NCI-H1930 (cell line): ENCODE measurements at places on chromosomes 4 and X.

GRCh38 chr4:108662629-108663028, 12.2 kb downstream of the OSTC start:
- DNase-seq: no peak

- no peak for DNase-seq
These were observed 23.0 kb upstream of the PDZD4 start for GRCh38 chrX:153853180-153853901.

DNA sequence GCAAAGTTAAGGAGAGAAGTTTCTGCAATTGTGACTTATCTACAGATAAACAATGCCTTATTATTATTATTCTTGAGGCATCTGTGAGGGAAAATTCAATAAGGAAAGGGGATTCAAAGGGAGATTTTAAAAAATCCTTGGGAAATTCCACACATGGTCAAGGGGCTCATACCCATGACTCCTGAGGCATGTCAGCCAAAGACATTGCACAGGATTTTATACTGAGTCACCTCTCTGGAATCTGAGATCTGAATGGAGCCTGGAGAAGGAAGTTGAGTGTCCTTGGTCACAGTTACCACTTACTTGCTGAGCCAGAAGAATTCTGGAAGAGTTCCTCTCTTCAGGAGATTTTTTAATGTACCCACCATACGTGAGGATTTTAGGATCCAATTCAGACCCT, 14.4 kb upstream of the CXCL8 start:
- no peak for DNase-seq

GRCh38 chrX:119399772-119400101, 601 bp downstream of the SLC25A43 start:
- DNase-seq: no peak

DNA sequence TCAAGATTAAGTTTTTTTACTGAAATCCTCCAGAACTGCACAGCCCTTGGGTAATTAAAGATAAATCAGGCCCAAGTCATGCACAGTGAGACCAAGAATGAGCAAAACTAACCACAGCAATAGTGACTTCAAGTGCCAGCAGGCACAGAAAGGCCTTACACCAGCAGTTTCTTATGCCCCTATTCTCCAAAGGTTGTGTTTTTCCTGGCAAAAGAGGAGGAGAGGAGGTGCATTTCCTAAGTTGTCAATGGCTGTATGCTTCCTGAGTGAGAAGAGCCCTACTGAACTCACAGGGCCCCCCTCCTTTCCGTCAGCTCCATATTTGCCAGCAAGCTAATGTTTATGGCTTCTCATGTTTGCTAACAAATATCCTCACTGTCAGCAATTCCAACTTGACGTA, 418.7 kb upstream of the INTU start:
- DNase-seq: no peak

DNA sequence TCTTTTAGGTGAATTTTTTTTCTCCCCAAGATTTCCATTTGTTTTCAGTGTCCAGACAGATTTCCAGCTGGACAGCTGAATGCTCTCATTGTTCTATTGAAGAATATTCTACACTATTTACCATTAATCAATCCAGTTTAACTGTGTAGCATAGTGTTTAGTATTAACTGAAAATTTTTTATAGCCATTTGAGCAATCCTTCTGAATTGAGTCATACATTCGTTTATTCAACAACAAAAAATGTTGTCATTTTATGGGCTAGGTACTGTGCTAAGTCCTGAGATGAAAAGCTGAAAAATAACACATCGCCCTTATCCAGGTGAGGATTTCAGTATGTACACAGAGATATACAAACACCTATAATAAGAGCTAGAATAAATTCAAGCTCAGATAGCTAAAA, 223.3 kb downstream of the COL25A1 start:
- DNase-seq: peak; percentile 52

GRCh38 chrX:26138274-26138673, at the start of gene MAGEB18:
Gene MAGEB18, plus strand, starts transcription at chrX:26138343. Its CDS starts 643 bp downstream, at chrX:26138986.
- DNase-seq: no peak

GRCh38 chr4:184817494-184818215, 8.1 kb downstream of the ACSL1 start:
- no peak for DNase-seq

DNA sequence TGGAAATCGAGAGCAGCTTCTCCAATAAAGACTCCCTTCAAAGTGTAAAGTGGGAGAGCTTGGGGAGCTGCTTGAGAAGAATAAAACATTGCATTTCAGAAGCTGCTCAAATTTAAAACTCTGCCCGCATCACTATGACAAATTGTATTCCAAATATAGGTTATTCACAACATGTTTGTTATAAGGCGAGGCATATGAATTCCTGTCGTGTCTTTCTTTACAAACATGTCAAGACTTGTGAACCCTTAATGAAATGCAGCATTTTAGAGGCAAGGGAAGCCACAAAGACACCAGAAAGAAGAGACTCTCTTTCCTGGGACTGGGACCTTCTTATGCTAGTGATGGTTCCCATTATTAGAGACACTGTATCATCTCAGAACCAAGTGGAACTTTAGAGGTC, 311.2 kb downstream of the DHX15 start:
- no peak for DNase-seq

DNA sequence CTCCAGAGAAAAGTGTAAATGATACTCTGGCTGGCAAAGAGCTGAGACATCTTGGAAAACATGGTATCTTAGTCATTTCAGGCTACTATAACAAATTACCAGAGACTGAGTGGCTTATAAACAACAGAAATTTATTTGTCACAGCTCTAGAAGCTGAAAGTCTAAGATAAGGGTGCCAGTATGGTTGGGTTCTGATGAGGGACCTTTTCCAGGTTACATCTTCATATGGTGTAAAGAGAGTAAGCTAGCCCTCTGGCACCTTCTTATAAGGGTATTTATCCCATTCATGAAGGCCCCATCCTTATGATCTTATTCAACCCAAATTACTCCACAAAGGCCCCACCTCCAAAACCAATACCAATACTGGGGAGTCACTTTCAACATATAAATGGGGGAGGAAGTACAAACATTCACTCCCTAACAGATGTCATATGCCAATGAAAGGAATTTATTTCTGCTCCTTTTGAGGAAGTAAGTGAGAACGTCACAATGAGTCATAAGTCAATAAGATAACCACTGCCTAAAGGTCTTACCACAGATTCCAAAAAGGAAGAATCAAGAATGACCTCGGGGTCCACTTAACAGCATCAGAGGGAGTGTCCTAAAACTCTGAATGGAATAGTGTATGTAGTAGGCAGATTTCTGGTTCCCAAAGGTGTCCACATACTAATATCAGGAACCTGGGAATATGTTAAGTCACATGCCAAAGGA, 246.6 kb downstream of the OPHN1 start:
- no peak for DNase-seq

GRCh38 chrX:53318766-53319353, 37.5 kb upstream of the IQSEC2 start:
- no peak for DNase-seq

GRCh38 chr4:141132709-141133145, 542 bp downstream of the RNF150 start:
- no peak for DNase-seq

DNA sequence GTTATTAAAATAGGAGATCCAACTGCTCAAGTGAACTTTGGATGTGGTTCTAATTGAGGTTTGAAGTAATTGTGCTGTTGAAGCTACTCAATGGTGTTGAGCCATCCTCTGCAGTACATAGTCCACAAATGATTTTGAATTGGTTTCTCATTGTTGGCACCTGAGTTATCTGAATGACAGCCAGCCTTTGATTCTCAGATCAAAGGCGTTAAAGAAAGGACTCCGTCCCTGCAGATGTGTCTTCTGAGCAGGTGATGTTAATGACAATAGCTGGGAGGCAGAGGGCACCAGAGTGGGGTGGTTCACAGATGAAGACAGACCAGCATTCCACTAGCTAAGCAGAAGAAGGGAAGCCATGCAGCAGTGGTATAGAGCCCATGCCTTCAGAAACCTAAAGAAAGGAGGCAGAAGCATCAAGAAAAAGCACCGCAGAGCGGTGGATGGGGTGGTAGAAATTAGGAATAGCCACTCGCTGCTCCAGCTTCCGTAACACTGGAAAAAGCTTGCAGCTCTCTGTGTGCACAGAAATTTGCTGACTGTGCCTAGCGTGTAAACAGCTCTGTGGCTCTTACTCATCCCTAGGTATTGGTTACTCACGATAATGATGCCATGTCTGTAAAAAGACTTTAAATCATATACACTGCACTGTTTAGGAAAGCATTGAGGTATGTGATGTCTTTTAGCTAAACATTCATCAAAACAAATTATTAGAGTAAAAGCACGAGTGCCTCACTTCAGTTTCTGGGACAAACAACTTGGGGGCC, 79.2 kb upstream of the CLCN4 start:
- no peak for DNase-seq

- no peak for DNase-seq
These were observed 953.9 kb upstream of the PCDH10 start for GRCh38 chr4:132195176-132195575.

- DNase-seq: no peak
These were observed 83.1 kb downstream of the FAM53A start for GRCh38 chr4:1600811-1601532.

DNA sequence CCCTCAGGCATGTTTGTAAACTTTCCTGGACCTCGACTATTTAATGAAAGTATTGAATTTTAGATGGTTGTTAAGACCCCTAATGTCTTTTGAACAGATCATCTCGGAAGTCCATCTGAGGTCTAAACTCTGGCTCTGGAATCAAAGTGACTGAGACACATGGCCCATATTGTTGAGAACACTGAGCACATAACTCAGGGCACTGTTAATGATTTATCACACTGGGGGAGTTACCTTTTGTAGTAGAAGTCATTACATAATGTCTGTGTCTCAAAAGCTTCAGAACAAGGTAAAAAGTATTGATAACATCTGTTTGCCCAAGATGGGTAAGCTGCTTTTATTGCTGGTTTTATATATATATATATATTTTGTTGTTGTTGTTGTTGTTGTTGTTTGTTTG, 103.4 kb upstream of the HS3ST1 start:
- DNase-seq: no peak

GRCh38 chrX:129653971-129654651, 645 bp downstream of the APLN start:
- DNase-seq: no peak

GRCh38 chrX:24662352-24662751, 15.2 kb upstream of the PCYT1B start:
- DNase-seq: no peak

DNA sequence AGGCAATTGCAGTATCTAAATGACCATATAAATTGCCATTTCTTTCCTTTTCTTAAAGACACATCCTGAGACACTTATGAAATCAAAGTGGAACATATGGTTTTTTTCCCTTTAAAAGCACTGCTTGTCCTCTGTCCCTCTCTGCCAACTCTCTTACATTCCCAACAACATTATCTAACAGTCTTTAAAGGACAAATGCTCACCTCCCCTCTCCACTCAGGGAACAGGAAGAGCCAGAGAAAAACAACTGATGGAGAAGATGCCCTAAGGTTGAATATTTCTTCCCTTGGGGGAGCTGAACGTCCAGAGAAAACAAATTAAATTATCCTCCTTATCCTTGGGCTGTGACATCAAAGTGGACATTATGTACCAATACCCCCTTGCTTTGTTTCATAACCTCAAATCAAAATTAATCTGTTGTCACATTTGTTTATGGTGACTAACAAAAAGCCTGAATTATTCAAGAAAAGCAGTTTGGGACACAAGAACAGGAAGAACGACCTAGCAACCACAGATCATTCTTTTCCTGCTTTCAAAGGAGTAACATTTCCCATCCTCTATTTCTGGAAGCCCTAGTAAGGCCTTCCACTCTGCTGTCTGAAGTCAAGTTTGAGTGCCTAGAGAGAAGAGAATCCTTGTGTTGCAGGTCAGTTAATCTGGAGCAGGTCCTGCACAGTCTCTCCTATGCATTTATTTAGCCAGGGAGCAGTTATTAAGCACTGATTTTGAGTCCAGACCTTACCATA, 52.6 kb upstream of the PAGE1 start:
- DNase-seq: no peak

- DNase-seq: no peak
These were observed 113.0 kb downstream of the NHS start for GRCh38 chrX:17488036-17488435.

DNA sequence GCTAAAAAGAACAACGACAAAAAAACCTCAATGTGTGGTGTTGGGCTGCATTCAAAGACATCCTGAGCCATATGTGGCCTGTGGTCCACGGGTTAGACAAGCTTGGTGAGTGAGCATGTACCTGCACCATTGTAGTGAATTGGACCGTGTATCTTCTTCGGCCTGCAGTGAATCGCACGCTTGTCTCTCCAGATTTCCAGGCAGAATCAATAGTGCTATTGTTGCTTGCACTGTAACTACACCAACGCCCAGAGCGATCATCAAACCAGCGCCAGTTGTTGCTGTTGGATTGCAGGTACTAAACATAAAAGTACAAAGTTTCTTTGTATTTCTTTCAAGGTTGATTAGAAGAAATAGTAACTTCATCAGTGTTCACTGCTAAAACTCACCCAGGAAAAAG, 101.6 kb downstream of the HUWE1 start:
- DNase-seq: no peak

DNA sequence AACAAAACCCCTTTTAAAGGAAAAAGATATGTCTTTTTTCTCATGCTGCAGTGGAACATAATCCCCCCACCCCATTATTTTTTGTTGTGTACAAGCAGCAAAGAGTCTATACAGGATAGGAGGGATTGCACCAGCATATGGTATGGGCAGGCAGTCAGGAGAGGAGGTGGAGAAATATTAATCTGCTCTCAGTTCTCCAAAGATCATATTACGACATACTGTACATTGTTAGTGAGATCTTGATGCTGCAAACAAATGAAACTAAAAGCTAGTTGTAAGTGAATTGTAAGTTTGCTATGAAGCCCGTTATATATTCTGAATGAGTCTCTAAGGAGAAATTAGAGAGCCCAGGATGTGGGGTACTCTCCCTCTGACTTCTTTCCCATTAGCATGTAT, 75.3 kb downstream of the RAPGEF2 start:
- no peak for DNase-seq

DNA sequence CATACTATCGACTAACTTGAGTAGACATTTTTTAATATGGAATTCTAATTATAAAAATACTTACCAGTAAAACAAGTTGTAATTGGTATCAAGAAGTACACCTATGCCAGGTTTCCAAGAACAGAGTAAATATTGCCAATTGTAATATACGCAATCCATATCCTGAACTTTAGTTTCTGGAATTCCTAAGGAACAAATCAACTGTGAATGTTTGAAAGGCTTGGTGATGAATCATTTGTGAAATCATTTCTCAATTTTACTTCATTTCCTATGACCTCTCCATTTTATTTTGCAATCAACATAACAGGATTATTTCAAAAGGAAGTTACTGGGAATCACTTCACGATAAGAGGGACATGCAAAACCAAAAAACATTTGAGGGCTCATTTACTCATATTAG, 3.7 kb downstream of the IL13RA2 start:
- no peak for DNase-seq

DNA sequence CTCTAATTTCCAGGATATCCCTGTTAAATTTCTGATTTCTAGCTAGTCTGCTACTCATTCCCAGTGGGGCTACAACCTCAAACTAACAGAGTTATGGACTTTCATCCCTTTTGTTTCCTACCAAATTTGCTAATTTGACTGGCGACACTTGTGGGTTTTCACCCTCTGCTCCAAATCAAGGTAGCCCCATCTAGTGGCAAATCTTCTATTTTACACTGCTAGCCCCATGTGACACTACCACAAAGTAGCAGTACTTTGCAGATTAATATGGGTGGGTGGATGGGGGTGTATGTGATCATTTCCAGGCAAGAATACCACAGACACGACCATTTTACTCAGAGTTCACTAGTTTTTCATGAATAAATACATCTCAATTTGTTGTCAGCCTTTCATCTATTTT, 150.3 kb downstream of the MSL3 start:
- DNase-seq: no peak

- DNase-seq: no peak
These were observed 148.9 kb upstream of the GALNT7 start for GRCh38 chr4:173019664-173020063.
